AG08396 (cell line): ENCODE measurements at places on chromosomes 6 and 20.
A peak's percentile ranks its signal among the peaks of the same experiment; 100 is the strongest.

GRCh38 chr6:145688493-145688905, 46.8 kb downstream of the EPM2A start:
- no peak for DNase-seq

GRCh38 chr20:62969179-62969760, 16.8 kb downstream of the SLC17A9 start:
- no peak for DNase-seq

DNA sequence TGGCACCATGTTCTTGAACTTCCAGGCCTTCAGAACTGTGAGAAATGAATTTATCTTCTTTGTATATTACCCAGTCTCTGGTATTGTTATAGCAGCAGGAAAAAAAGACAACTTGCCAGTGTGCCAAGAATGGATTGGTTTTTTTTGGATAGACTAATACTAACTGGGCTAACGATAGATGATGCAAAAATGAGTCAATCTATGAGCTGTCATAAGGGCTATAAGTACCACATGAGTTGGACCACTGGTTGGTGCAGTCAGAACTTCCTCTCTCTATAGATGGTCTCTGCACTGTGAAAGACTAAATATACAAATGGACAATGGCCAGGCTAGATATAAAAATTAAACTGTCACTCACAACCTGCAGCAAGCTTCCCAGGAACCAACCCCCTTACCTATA, 87.6 kb upstream of the COL21A1 start:
- DNase-seq, result peak; percentile 9

GRCh38 chr6:12114055-12114503, 102.0 kb downstream of the HIVEP1 start:
- no peak for DNase-seq

- no peak for DNase-seq
These were observed 83.8 kb downstream of the IYD start for GRCh38 chr6:150452428-150453243.

DNA sequence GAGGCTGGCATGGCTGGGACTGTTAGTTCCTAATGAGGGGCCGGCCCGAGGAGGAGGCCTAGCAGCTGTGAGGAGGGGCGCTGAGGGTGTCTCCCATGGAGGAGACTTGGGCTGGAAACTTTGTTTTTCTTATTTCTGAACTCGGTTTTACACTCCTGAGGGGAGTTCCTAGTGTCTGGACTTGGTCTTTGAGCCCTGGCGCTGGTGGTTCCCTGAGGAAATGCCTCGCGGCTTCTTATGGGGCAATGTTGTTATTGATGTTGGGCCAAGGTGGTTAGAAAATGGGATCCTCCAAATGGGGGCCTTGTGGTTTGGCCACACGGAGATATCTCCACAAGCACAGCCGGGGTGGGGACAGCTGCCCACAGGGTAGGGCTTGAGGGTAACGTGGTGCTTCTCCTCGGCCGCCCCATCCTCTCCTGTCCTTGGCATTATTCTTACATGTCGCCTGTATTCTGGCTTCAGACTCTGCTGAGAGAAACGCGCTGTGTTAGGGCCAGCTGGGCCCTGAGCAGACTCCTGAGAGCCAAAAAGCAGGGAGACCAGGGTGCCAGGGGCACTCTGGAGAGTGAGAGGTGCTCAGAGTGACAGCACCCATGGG, 136.9 kb downstream of the FOXO3 start:
- DNase-seq, result no peak

GRCh38 chr6:84575264-84575663, 189.1 kb downstream of the TBX18 start:
- no peak for DNase-seq

GRCh38 chr6:81750681-81751387, 1.6 kb downstream of the TENT5A start:
- peak; percentile 32 for DNase-seq
